Stomach (tissue), 19 donors: ENCODE measurements at places on chromosomes 7 and 10. TPM values are rescaled to one million over a fixed set of nuclear protein-coding genes. Genes with fewer than 3 reads are reported as not detected.
A peak's percentile ranks its signal among the peaks of the same experiment; 100 is the strongest.

DNA sequence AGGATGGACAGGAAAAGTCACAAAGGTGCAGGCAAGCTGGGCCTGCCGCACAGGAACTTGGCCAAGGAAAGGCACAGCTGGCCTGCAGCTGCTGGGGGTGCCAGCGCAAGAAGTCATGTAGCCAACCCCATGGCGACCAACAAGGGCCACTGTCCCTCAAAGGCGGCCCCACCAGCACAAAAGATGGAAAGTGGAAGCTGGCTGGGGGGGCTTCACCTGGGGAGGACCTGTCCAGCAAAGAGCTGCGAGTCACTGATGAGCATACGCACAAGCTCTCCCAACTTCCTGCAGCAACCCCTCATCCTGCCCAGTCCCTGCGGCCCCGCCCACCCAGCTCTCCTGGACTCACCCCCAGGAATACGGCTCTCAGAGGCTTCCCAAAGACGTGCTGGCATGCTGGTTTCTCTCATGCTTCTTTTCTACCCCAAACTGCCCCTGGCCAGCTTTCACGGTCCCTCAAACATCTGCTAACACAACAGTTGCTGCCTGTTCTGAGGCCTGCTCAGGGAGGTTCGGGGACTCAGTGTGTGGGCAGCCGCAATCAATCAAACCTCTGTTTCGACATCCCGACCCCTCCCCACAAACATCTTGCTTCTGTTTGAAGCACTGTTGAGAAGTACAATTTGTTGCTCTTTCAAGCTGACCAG lies 67.6 kb downstream of the FAM53B start:
- peak; percentile 61 for DNase-seq
- H3K27ac ChIP-seq, result no peak overlapping the region
- H3K4me1 ChIP-seq, result peaks cover 68% of the 10 kb centered on the region
- no peak overlapping the region for H3K4me3 ChIP-seq
- H3K27me3 ChIP-seq, result no peaks in the 10 kb centered on the region

- no peak overlapping the region for H3K27ac ChIP-seq
- H3K4me1 ChIP-seq, result peaks cover 56% of the 10 kb centered on the region
- no peaks in the 10 kb centered on the region for H3K27me3 ChIP-seq
- no peak for DNase-seq
These were observed 7.6 kb downstream of the ATP5F1C start for GRCh38 chr10:7795605-7796004.

- H3K27me3 ChIP-seq, result no peaks in the 10 kb centered on the region
- peaks cover 53% of the 10 kb centered on the region for H3K36me3 ChIP-seq
- H3K4me1 ChIP-seq, result peaks cover 21% of the 10 kb centered on the region
- H3K4me3 ChIP-seq, result no peak overlapping the region
- peak; percentile 9 for DNase-seq
- no peak overlapping the region for H3K27ac ChIP-seq
These were observed 20.3 kb downstream of the ZNF783 start for GRCh38 chr7:149282331-149282655.

- H3K4me1 ChIP-seq, result no peaks in the 10 kb centered on the region
- peaks cover 86% of the 10 kb centered on the region for H3K36me3 ChIP-seq
These were observed 35.4 kb downstream of the CCDC186 start for GRCh38 chr10:114138581-114138980.

- no peak overlapping the region for H3K4me3 ChIP-seq
- H3K36me3 ChIP-seq, result no peaks in the 10 kb centered on the region
- H3K4me1 ChIP-seq, result peaks cover 25% of the 10 kb centered on the region
- no peaks in the 10 kb centered on the region for H3K27me3 ChIP-seq
- peak; percentile 85 for DNase-seq
These were observed 108.5 kb upstream of the ANLN start for GRCh38 chr7:36280840-36281812.

DNA sequence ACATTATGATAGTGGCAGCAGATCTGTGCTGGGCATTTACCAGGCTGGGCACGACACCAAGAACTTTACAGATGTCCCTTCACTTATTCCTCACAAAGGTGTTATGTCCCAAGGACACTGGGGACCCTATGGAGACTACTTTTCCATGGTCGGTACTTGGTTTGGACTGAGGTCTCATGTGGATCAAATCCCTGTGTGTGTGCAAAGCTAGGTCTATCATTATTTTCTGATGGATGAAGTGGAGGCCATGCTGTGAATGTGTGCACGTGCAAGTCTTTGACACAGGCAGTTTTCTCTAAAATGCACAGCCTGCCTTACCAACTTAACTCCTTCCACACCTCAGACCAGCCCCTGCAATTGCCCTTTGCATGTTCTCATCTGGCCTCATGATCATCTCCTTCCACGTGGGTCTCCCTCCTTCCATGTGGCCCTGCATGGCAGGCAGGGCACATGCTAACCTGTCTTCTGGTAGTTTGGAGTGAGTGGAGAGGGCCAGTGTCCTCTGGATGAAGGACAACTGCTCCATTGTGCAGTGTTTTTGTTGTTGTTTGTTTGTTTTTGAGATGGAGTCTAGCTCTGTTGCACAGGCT lies 16.0 kb upstream of the ZNF273 start:
- DNase-seq, result peak; percentile 5
- no peak overlapping the region for H3K4me3 ChIP-seq
- H3K27me3 ChIP-seq, result no peaks in the 10 kb centered on the region
- peaks cover 56% of the 10 kb centered on the region for H3K4me1 ChIP-seq
- H3K36me3 ChIP-seq, result no peaks in the 10 kb centered on the region
- H3K27ac ChIP-seq, result no peak overlapping the region

GRCh38 chr10:61197057-61197456 lies 253.1 kb upstream of the RHOBTB1 start:
- H3K36me3 ChIP-seq, result no peaks in the 10 kb centered on the region
- DNase-seq, result peak; percentile 72
- H3K4me1 ChIP-seq, result no peaks in the 10 kb centered on the region
- H3K4me3 ChIP-seq, result no peak overlapping the region

DNA sequence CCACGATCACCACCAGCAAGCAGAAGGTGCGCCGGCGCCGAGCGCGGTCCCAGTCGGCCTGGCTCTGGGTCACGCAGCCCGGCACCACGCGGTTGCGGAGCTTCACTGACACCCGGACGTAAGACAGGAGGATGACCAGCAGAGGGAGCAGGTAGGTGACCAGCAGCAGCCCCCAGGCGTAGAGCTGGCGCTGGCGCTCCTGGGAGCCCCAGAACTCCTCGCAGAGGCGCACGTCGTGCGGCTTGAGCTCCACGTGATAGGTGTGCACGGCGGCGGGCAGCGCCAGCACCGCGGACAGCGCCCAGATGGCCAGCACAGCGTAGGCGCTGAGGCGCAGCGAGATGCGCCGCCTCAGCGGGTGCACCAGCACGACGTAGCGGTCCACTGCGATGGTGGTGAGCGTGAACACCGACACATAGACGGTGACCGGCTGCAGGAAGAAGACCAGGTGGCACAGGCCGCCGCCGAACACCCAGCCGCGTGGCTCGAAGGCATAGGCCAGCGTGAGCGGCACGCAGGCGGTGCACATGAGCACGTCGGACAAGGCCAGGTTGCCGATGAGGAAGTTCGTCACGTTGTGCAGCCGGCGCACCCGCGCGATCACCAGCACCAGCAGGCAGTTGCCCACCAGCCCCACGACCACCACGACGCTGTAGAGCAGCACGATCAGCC lies 920 bp downstream of the PRLHR start:
- peak; percentile 86 for DNase-seq
- H3K4me1 ChIP-seq, result peaks cover 39% of the 10 kb centered on the region
- no peak overlapping the region for H3K27ac ChIP-seq
- H3K36me3 ChIP-seq, result no peaks in the 10 kb centered on the region

- no peaks in the 10 kb centered on the region for H3K4me1 ChIP-seq
- H3K4me3 ChIP-seq, result no peak overlapping the region
- no peak for DNase-seq
- peaks cover 9% of the 10 kb centered on the region for H3K36me3 ChIP-seq
- H3K27me3 ChIP-seq, result no peaks in the 10 kb centered on the region
- H3K27ac ChIP-seq, result no peak overlapping the region
These were observed 50.1 kb downstream of the IPMK start for GRCh38 chr10:58217612-58218011.

DNA sequence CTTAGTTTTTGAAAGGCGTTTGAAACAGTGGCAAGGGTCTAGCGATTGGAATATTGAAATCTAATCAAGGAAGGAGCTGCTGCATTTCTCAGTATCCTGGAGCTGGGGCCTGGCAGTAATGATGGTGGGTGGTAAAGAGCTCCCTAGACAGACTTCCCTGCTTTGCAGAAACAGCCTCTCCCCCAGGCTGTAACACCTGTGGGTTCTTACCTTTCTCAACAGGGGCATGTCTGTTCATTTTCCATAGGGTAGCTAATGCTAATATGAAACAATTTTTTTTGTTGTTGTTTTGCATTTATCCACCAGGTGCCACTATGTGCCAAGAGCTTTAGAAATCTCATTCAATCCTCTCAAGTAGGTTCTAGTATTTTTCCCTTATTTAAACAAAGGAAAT lies 345.5 kb downstream of the REEP3 start:
- H3K4me1 ChIP-seq, result peaks cover 6% of the 10 kb centered on the region
- DNase-seq, result no peak
- no peak overlapping the region for H3K4me3 ChIP-seq
- no peaks in the 10 kb centered on the region for H3K27me3 ChIP-seq
- H3K36me3 ChIP-seq, result no peaks in the 10 kb centered on the region
- H3K27ac ChIP-seq, result no peak overlapping the region

DNA sequence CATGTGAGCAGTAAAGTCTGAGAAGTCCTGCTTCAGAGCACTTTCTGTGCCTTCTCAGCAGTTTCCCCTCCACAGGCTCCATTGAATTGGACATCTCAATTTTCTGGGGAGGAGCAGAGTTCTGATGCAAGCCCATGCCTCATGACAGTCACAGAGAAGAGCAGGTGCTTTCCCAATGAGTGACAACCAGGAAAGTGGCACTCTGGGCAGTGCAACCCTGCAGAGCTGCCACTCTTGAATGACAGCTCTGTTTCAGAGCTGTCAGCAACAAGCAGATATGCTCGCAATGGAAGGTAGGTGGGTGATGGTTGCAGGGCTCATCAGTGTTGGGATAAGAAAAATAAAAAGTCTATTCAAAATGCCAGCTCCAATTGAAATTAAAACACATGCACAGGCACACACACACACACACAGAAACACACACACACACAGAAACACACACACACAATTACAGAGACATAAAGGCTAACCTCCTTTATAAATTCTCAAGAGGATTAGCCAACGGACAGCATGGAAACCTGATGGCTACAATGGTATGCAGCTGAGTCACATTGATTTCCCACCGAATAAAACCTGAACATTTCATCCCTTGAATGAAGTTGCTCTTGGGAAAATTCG lies 50.5 kb downstream of the C10orf67 start:
- no peaks in the 10 kb centered on the region for H3K36me3 ChIP-seq
- H3K4me1 ChIP-seq, result no peaks in the 10 kb centered on the region
- H3K27ac ChIP-seq, result no peak overlapping the region

GRCh38 chr7:122789156-122789555 lies 86.4 kb upstream of the RNF148 start:
- H3K4me3 ChIP-seq, result no peak overlapping the region
- no peak overlapping the region for H3K27ac ChIP-seq
- no peak for DNase-seq

GRCh38 chr7:82053453-82054032 lies 283.7 kb upstream of the HGF start:
- H3K27me3 ChIP-seq, result no peaks in the 10 kb centered on the region
- DNase-seq, result no peak
- H3K27ac ChIP-seq, result no peak overlapping the region
- no peak overlapping the region for H3K4me3 ChIP-seq
- H3K36me3 ChIP-seq, result no peaks in the 10 kb centered on the region

GRCh38 chr7:102823390-102824119 lies 74.8 kb downstream of the FAM185A start:
- H3K4me1 ChIP-seq, result peaks cover 3% of the 10 kb centered on the region
- no peak overlapping the region for H3K27ac ChIP-seq
- H3K36me3 ChIP-seq, result no peaks in the 10 kb centered on the region
- DNase-seq, result no peak

DNA sequence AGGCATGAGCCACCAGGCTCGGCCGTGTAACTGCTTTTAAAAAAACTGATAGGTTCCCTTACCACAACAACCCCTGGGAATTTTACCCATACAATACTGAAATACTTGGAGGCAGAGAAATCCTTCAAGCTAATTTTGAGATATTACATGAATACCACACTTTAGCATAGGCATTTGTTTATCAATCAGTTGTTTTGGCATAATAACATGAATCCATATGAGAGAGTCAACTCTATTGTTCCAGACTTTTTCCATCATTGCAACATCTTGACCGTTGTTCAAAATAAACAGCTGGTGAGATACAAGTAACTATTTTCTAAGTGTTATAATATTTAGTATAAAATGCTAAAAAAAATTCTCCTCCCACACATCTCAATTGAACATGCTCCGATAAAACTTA lies 36.8 kb downstream of the LAMB4 start:
- peaks cover 15% of the 10 kb centered on the region for H3K4me1 ChIP-seq
- no peaks in the 10 kb centered on the region for H3K27me3 ChIP-seq
- no peak for DNase-seq
- no peaks in the 10 kb centered on the region for H3K36me3 ChIP-seq
- H3K27ac ChIP-seq, result no peak overlapping the region
- H3K4me3 ChIP-seq, result no peak overlapping the region

DNA sequence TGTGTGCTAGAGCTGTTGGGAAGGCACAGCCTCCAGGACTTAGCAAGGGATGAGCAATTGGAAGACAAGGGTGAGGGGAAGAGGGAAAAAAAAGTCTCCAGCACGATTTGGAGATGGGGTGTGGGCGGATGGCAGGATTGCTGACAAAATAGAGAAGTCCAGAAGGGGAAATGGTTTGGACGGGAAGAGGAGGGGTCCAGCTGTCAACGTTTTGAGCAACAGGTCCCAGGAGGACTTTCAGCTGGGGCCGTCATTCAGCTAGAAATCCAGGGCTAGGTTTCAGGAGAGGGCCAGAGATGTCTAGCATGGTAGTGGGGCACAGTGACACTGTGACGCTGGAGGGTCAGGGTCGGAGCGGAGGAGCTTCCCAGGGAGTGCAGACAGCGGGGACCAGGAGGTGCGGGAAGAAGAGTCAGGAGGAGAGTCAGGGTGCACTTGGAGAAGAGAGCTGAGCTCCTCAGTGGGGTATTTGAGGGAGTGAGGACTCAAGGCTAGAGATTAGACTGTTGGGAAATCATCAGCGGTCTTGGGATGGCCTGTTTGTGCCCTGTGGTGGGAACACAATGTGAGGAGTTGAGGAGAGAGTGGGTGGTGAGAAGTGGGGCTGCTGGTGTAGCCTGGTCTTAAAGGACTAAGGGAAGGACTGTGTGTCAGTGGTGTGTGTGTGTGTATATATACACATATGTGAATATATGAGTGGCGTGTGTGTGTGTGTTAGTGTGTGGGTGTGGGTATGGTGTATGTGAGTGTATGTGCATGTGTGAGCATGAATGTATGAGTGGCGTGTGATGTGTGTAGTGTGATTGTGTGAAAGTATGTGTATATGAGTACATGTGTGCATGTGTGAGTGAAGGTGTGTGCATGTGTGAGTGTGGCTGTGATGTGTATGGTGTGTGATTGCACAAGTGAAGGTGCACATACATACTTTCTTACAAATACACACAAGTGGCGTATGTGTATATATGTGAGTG lies 3.8 kb downstream of the ZYX start:
- H3K36me3 ChIP-seq, result peaks cover 19% of the 10 kb centered on the region
- H3K27ac ChIP-seq, result peak overlapping the region; percentile 100
- H3K4me1 ChIP-seq, result peaks cover 46% of the 10 kb centered on the region
- peak overlapping the region; percentile 78 for H3K4me3 ChIP-seq

ZNF804B gene
- 0.37 TPM for total RNA-seq

LBX1 gene
- total RNA-seq, result not detected

GPRIN2 gene
- 11.4 TPM for total RNA-seq

FXYD4 gene
- not detected for total RNA-seq

MOGAT3 gene
- not detected for total RNA-seq

AGAP9 gene
- total RNA-seq, result 40.3 TPM

LANCL2 gene
- total RNA-seq, result 13.2 TPM

ANKIB1 gene
- total RNA-seq, result 212 TPM

PDE6C gene
- not detected for total RNA-seq

ANKRD7 gene
- total RNA-seq, result 2.0 TPM

C7orf57 gene
- total RNA-seq, result not detected
